HCEC 1CT (cell line): ENCODE measurements at places on chromosomes 3 and 15.

GRCh38 chr15:79402136-79402535, 30.0 kb upstream of the MINAR1 start:
- DNase-seq, result no peak

GRCh38 chr3:158094235-158095110, 11.7 kb downstream of the SHOX2 start:
- no peak for DNase-seq

DNA sequence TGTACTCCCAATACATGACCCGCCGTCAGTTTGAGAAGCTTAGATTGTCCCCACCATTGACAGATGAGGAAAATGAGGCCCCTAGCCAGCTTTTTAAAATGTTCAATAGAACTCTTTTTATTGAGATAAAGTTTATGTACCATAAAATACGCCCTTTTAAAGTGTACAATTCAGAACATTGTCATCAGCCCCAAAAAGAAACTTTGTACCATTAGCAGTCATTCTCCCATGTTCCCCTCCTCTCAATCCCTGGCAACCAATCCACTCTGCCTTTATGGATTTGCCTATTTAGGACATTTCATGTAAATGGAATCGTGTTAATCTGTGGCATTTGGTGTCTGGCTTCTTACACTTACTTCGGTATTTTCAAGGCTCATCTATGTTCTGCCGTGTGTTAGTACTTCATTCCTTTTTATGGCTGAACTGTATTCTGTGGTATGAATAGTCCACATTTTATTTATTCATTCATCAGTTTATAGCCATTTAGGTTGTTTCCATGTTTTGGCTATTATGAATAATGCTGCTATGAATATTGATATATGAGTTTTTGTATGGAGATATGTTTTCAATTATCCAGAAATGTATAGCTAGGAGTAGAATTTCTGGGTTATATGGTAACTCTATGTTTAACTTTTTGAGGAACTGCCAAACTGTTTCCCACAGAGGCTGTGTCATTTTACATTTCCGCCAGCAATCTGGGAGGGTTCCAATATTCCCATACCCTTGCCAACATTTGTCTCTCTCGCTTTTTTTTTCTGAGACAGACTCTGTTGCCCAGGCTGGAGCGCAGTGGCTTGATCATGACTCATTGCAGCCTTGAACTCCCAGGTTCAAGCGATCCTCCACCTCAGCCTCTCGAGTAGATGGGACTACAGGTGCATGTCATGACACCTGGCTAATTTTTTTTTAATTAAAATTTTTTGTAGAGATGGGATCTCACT, 15.3 kb upstream of the PTPN23 start:
- peak; percentile 53 for DNase-seq

- DNase-seq, result no peak
Measured at GRCh38 chr3:173886-174285, 22.7 kb upstream of the CHL1 start.

DNA sequence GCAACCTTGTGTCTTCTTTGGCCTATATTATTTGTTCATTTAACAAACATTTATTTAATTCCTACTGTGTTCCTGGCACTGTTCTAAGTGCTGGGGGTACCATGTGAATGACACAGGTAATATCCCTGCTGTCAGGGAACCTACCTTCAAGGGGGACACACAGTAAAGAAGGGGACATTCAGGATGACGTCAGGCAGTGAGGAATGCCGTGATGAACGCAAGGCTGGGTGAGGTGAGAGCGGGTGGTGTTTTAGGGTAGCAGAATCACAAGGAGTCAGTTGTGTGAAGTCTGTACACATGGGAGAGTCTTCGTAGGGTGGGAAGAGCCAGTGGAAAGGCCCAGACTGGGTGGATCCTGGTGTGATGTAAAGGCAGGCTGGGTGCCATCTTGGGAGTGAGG, 1.7 kb upstream of the FAM107A start:
- no peak for DNase-seq

- no peak for DNase-seq
Measured at GRCh38 chr3:89649431-89649830, 542.0 kb downstream of the EPHA3 start.

DNA sequence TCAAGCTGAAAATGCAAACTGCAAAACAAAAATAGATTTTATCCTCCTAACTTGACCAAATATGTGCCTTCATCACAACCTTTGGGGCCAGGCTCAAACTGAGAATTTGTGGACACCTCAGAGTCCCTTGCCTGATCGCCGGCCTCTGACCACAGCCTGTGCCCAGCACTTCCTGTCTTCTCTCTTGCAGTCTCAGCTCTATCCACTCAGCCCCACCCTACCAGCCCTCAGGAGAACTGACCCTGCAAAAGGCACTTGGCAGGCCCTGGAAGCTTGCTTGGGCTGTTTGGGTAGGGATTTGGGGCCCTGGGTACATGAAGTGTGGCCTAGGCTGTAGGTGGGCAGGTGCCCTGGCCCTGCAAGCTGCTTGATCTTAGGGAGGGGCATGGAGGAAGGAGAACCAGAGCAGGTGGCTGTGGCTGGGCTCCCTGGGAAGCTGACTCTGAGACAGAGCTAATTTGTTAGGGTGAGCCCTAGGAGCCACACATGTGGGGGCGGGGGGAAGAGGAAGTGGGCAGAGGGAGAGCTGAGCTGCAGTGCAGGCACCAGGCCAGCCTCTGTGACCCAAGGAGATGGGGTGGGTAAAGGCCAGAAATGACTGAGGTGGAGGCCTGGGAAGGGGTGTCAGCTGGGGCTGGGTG, 8.6 kb downstream of the CLEC3B start:
- DNase-seq, result no peak

GRCh38 chr3:11631820-11632219, 11.9 kb downstream of the VGLL4 start:
- no peak for DNase-seq

- no peak for DNase-seq
Measured at GRCh38 chr3:49534581-49535441, 19.5 kb upstream of the BSN start.

DNA sequence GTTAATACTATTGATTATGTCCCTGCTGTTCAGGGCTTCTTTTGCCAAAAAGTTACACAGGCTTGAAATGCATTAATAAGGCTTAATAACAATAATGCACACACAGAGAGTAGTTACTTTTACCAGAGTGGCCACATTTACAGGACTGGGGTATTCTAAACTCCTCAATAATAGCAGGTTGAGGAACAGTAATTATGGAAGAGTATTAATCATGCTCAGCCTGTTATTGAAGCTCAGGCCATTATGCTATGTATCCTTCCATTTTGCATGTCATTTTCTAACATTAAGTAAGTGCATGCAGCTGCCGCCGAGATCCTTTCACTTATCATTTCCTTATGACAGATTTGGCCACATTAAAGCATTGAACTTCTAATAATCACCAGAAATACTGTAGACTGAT, 5.7 kb downstream of the ARRDC4 start:
- no peak for DNase-seq

- no peak for DNase-seq
Measured at GRCh38 chr3:113070072-113070640, 79.4 kb downstream of the GTPBP8 start.

GRCh38 chr15:101358895-101359294, 63.8 kb upstream of the SNRPA1 start:
- DNase-seq, result no peak

GRCh38 chr3:149648525-149648924, 9.3 kb downstream of the WWTR1 start:
- no peak for DNase-seq

- DNase-seq, result no peak
Measured at GRCh38 chr15:25508369-25509002, 69.7 kb upstream of the UBE3A start.

- peak; percentile 39 for DNase-seq
Measured at GRCh38 chr15:58362262-58362922, 69.4 kb upstream of the LIPC start.

GRCh38 chr3:3068358-3068881, 41.8 kb downstream of the IL5RA start:
- DNase-seq, result no peak

DNA sequence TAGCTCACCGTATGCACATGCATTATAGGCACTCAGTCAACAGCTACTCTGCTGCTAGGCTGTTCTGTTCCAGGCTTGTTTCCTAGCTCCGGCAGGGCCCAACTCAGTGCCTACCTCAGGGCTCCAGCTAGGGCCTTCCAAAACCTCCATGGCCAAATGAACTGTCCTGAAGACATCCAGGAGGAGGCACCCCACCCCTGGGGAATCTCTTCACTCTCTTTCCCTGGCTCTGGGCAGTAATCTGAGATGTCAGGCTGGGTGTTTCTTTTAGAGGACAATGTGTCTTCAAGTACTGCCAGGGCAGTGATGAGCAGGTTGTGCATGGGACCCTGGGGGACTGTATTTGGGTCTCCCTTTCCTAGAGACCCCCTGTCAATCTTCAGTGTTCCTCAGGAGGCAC, 38.3 kb upstream of the TPM1 start:
- DNase-seq, result no peak

- no peak for DNase-seq
Measured at GRCh38 chr15:62841891-62842559, 200.5 kb upstream of the TPM1 start.

DNA sequence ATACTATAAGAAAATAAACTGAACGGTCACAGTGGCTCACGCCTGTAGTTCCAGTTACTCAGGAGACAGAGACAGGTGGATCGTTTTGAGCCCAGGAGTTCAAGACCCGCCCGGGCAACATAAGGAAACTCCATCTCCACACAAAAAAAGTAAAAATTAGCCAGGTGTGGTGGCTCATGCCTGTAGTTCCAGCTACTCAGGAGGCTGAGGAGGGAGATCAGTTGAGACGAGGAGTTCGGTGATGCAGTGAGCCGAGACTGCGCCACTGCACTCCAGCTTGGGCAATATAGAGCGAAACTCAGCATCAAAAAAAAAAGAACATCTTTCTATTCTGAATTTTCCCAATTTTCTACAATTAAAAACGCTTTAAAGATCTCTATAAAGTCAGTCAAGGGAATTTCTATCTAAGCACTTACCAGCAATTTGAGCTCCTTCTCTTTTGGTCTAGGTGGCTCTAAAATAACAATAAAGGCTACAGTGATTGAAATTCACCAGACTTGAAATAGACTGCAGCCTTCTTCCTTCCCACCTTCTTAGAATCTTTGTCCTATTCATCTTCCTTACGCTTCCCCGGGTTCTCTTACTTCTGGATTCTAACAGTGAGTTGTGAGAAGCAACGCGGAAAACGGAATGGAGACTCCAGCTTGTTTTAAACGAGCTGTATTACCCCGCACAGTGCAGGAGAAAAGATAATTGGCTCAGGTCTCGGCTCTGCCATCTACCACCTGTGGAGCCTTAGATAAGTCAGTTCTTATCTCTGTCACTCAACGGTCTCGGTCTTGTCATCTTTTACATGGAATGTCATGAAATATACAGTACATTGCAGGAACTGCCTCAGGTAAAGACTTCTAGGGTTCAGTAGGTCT, 812 bp upstream of the SEC62 start:
- DNase-seq, result no peak

DNA sequence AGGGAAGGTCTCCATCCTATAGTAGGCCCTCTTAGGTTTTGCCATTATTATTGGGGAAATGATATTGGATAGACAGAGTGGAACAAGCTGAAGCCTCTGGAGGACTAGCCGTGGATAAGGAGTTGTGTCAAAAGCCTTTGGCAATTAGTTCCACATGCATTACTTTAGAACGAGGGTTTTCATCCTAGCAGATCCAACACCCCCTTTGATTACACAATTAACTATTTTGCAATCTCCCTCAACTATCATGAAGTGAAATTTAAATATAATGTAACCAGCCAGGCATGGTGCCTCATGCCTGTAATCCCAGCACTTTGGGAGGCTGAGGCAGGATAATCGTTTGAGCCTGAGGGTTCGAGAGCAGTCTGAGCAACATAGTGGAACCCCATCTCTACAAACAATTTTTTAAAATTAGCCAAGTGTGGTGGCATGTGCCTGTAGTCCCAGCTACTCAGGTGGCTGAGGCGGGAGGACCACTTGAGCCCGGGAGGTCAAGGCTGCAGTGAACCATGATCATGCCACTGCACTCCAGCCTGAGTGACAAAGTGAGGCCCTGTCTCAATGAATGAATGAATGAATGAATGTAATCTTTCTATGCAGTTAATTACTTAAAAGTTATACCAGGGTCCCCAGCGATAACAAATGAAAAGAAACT, 56.8 kb downstream of the PXYLP1 start:
- no peak for DNase-seq

DNA sequence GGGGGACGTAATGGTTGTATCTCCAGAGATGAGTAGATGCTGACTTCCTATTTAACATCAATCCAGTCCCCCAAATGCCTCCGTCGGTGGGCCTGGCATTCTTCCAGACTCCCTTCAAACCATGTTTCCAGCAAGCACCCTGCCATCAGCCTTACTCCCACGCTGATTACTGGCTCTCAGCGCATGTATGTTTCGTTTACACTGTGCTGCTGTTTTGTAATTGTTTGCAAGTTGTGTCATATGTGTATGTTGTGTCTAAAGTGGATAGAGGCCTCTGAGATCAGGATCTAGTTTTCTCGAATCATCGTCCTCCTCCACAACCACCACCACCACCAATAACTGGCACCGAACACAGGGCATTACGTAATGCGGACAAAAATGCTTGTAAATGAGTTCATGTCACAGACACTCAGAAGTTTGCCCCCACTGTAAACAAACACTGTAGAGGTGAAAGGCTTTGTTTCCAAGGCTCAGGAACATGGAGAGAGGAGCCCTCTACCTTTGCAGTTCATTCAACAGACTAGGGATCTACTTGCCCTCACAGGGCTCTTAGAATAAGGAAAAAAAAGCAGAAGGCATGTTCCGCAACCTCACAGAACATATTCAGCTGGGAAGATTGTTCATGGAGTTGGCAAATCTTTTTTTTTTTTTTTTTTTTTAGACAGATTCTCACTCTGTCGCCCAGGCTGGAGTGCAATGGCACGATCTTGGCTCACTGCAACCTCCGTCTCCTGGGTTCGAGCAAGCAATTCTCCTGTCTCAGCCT, 46.1 kb upstream of the SEMA4B start:
- DNase-seq, result peak; percentile 21

- DNase-seq, result no peak
Measured at GRCh38 chr3:9247941-9248521, 1.4 kb downstream of the SRGAP3 start.

GRCh38 chr15:67843571-67844387, 3.9 kb upstream of the RNU6-1 start:
- no peak for DNase-seq

- DNase-seq, result no peak
Measured at GRCh38 chr15:40142428-40142827, 18.4 kb upstream of the BUB1B start.

- DNase-seq, result no peak
Measured at GRCh38 chr15:92933831-92934230, 33.7 kb downstream of the CHD2 start.

- DNase-seq, result no peak
Measured at GRCh38 chr3:54321520-54321919, 199.2 kb downstream of the CACNA2D3 start.

DNA sequence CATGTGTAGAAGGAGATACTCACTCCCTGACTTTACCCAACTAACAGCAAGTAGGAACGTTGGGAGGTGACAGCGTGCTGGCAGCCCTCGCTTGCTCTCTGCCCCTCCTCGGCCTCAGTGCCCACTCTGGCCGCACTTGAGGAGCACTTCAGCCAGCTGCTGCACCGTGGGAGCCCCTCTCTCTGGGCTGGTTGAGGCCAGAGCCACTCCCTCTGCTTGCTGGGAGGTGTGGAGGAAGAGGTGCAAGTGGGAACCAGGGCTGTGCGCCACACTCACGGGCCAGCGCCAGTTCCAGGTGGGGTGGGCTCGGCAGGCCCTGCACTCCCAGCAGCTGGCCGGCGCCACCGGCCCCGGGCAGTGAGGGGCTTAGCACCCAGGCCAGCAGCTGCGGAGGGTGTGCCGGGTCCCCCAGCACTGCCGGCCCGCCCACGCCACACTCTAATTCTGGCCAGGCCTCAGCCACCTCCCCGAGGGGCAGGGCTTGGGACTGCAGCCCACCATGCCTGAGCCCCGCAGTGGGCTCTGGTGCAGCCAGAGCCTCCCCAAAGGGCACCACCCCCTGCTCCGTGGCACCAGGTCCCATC, 68.4 kb upstream of the FRMD4B start:
- DNase-seq, result no peak
